ENCODE measurements at places on chromosomes 6 and 20.

DNA sequence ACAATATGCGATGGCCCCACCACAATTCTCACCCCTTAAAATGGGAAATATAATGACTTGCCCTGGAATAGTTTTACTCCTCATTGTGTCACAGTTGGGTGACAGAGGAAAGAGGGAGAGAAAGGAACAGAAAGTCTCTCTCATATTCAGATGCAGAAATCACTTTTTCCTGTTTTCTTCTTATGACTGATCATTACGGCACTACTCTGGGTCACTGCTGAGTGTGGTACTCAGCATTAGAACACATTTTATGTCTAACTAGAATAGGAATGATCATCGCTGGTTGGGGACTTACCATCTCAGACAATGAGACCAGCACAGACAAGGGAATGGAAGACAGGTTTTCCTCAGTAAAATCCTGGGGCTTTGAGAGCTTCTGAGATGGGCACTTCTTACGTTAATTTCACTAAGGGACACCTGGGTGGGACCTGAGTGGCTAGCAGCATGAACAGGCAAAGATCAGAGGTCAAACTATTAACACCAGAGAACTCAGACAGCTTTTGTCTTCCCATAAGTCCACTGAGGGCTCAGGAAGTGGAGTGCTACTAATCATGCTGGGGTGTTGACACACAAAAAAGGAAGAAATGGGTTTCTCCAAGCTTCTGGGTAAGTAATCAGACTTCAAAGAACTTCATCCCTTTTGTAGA, 54.9 kb upstream of the ARHGAP18 start:
- no peak for DNase-seq

- no peak for DNase-seq
Observed at GRCh38 chr6:81761197-81761596, 8.7 kb upstream of the TENT5A start.

- DNase-seq, result no peak
Observed at GRCh38 chr20:23451956-23452487, 654 bp downstream of the CST11 start.

GRCh38 chr6:53148684-53149083, at the start of gene GCM1:
TSS of gene GCM1 (minus strand) at chr6:53148841. CDS start at chr6:53145632, 3,209 bp downstream.
- DNase-seq, result no peak

GRCh38 chr6:43666196-43666920, 21.2 kb downstream of the MRPS18A start:
- DNase-seq, result no peak

- no peak for DNase-seq
Observed at GRCh38 chr6:22155551-22155950, 141.3 kb downstream of the PRL start.

- DNase-seq, result no peak
Observed at GRCh38 chr6:101231606-101232235, 161.8 kb upstream of the GRIK2 start.

DNA sequence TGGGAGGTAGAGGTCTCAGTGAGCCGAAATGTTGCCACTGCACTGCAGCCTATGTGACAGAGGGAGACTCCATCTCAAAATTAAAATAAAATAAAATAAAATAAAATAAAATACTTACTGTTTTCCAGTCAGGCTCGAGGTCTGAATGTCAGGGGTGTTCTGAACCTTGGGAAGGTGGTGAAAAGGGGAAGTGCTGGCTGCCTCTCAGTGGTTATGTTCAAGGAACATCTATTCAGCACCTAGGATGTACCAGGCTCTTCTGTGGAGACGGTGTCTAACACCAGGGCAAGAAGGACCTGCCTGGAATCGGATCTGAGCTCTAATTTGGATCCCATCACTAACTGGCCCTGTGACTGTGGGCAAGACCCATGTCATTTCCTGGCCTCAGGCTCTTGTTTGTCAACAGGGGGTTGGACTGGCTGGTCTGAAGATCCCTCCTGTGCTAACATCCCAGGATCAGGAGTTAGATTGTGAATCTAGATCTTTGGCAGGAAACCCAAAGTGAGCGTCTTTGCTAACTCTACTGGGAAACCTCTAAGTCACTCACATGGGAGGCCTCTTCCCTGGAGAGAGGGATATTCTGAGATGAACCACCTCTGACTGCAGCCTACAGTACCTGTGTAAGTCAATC, 63.4 kb upstream of the SIRPG start:
- DNase-seq, result no peak

DNA sequence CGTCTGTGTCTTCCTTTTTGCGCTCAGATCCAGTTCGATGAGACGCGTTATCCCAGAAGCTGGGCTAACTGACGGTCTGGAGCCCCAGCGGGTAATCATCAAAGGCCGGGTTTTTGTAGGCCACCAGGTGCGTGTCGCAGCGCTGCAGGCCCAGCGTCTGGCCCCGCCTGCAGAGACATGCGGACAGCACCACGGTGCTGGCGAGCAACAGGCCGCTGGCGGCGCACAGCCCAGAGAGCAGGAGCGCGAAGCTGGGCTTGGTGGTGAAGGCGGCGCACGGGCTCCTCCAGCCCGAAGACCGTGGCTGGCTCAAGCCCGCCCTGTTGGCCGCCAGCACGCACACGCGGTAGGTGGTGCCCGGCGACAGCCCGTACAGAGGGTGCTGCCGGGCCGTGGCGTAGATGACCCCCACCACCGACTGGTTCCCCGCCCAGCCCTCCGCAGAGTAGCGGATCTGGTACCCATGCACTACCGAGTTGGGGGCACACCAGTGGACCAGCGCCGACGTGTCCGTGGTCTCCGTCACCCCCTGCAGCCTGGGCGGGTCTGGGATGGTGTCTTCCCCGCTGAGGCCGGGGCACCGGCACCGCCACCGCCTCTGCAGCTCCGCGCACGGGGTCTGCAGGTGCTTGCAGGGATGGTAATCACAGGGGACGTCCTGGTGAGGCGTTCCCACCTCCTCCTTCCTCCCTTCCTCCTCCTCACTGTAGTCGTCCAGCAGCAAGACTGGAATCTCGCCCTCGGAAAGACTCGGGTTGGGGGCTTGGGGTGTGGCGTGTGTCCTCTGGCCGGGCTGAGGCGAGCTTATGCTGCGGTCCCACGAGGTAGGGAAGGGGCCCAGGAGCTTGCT, 12.7 kb downstream of the LRRN4 start:
- DNase-seq, result no peak

- DNase-seq, result no peak
Observed at GRCh38 chr6:52009466-52010140, 77.8 kb downstream of the PKHD1 start.

GRCh38 chr6:70686548-70687133, 19.0 kb downstream of the SMAP1 start:
- DNase-seq, result peak; percentile 63

DNA sequence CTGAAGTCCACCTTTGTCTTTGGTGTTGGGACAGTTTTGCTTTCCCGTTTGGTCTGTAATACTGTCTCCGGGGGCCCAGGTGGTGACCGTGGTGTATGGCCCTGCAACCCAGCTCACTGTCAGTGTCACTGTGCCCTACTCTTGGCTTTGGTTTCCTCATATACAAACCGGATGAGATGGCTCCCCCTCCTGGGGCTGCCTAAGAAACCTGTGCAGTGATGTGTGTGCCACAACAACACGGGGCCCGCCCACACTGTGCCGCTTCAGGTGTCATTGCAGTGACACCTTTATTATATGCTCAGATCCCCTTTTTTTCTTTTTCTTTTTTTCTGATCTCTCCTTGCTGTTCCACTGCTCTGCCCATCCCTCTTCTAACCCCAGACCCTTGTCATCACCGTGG, 73.9 kb downstream of the RAMACL start:
- DNase-seq, result no peak

DNA sequence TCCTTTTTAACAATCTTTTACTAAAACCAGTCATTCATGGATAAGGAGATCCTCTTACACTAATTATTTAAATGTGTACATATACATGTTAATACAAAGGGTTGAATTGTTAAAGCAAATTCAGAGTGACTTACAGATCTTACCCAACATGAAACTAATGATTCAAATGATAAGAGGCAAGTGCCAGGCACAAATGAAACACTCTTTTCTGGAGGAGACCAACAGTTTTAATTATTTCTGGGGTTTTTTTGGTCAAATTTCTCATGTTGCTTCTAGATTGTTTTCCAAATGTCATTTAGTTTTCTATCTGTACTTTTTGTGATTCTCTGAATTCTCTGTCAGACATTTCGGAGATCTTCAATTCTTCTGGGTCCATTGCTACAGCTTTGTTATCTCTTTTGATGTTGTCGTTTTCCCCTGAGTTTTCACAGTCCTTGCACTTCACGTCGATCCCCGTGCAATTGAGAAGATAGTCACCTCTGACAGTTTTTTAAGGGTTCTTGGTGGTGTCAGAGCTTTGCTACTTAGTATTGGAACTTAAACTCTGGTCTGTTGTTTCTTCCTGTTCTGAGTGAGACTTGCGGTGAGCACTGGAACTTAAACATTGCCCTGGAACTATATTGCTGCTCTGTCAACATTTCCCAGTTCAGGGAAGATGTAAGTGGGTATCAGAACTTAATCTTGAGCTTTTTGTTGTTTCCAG, 23.2 kb downstream of the MAS1 start:
- no peak for DNase-seq

DNA sequence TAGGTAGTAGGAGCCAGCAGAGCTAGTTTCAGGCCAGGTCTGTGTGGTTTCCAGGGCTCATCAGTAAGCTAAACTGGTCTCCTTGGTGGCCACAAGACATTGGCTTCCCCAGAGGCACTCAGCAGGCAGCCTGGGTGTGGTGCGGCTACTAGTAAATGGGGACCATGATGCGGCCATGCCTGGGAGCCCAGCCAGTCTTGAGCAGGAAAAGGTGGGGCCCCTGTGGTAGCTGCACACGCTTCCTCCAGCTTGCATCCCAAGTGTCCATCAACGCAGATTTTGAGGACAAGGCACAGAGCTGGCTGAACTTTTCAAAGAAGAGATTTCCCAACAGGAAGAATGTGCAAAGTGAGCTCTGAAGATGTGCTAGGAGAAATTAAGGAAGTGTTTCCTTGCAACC, 107.4 kb upstream of the NAA20 start:
- DNase-seq, result no peak

- no peak for DNase-seq
Observed at GRCh38 chr6:73043446-73043845, 181.8 kb downstream of the KHDC1L start.

GRCh38 chr6:79372757-79373156, 138.3 kb upstream of the HMGN3 start:
- DNase-seq, result no peak

DNA sequence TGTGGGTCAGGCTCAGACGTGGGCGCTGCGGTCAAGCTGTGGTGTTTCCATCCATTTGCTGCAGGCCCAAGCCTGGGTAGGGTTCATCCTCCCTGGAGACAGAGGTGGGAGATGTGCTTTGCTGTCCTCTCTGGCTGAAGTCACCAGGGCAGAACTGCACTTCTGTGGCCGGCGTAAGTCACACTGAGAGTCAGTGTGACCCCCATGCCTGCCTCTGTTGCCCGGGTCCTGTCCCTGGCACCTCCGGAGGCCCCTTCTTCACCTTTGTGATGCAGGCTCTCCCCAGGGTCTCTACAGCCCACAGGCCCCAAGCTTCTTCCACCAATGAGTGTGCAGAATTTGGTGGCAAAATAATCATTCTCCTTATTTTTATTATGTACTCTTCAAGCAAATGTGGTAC, 53.8 kb upstream of the DACT2 start:
- DNase-seq, result no peak

DNA sequence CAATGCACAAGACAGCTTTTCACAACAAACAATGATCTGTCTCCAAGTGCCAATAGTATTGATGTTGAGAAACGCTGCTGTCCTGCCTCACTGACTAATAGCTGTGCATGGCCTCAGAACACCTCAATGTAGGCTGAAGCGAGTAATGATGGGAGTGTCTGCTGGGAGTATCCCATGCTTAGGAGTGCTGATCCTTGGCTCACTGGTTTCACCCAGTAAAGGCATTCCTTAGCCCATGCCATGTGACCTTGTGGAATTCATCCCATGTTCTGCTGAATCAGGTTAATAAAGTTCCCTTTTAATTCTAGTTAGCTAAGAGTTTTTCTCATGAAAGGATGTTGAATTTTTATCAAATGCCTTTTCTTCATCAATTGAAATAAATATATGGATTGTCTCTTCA, 3.8 kb upstream of the WFDC12 start:
- DNase-seq, result no peak

GRCh38 chr6:160791981-160792418, 90.0 kb downstream of the PLG start:
- no peak for DNase-seq

DNA sequence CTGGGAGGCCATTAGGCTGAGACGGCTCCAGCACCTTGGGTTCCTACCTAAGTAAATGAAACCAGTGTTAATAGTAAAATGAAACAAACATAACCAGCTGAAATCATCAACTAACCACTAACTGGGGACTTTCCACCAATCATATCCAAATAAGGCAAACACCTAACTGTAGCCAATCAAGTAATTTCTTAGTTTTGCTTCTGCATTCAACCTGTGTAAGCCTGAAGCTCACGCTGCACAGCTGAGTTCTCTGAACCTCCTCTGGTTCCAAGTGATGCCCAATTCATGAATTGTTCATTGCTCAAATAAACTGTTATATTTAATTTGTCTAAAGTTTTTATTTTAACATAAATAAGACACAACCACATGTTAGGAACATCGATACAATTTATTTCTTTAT, 22.5 kb downstream of the KLHL32 start:
- no peak for DNase-seq

- DNase-seq, result no peak
Observed at GRCh38 chr6:40506954-40507353, 80.2 kb downstream of the LRFN2 start.

GRCh38 chr6:84847390-84848160, 83.2 kb upstream of the TBX18 start:
- DNase-seq, result no peak

- DNase-seq, result peak; percentile 41
Observed at GRCh38 chr6:52876056-52876787, 33.3 kb downstream of the GSTA3 start.

GRCh38 chr6:63249875-63250482, 38.7 kb downstream of the FKBP1C start:
- DNase-seq, result no peak

GRCh38 chr20:33071198-33071597, 8.2 kb upstream of the BPIFB4 start:
- DNase-seq, result no peak

GRCh38 chr6:109901976-109902375, 76.1 kb upstream of the GPR6 start:
- no peak for DNase-seq

DNA sequence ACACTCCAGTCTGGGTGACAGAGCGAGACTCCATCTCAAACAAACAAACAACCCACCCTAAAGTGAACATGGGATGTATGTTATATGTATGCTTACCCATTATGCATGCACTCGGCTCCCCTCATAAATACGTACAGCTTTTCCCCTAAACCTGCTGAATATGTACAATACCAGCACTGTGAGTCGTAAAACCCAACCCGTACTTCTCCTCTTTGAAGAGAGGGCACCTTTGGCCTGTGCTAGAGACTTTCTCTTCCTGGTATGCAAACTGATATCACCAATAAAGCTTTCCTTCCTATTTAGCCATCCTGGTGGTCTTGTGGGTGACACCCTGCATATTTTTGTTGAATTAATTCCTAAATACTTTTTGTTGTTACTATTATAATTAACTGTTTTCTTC, 51.3 kb downstream of the VSTM2L start:
- no peak for DNase-seq

- DNase-seq, result no peak
Observed at GRCh38 chr6:125528621-125529041, 220.8 kb upstream of the HEY2 start.

Data from T47D (cell line).